ENCODE measurements at places on chromosomes 12 and 14.

DNA sequence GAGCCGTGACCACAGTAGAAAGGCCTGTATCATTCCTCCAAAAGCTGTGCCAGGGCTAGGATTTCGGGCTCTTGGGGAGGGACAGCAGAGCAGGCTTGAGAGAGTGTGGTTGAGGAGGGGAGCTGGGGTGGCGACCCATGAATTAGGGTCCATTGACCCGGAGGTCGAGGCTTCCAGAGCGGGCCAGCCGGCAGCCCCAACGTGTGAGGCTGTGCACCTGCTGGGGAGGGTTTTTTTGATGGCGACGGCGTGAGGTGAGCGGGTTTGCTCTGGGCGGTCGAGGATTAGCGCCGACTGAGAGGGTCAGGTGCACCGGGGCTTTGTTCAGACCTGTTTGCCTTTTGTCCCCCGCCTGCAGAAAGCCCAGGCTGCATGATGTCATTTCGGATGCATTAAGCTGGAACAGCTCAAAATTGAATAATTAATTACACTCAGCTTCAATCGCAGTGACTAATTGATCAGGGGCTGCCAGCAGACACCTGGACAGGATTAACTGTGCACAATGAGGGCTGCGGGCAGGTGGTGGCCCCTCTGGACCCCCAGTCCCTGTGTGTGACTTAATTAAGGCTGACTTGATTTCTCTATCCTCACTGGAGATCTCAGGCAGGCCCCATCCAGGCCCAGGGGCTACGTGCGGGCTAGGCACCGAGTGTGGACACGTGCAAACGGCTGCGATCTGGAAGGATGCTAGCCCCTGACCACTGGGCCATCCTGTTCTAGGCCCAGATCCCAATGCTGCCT lies 42.1 kb upstream of the MEG3 start:
- DNase-seq, result no peak

- no peak for DNase-seq
Measured at GRCh38 chr14:99264691-99265450, 7.1 kb downstream of the BCL11B start.

GRCh38 chr14:82667006-82667405 lies 1133.4 kb upstream of the SEL1L start:
- DNase-seq, result no peak

DNA sequence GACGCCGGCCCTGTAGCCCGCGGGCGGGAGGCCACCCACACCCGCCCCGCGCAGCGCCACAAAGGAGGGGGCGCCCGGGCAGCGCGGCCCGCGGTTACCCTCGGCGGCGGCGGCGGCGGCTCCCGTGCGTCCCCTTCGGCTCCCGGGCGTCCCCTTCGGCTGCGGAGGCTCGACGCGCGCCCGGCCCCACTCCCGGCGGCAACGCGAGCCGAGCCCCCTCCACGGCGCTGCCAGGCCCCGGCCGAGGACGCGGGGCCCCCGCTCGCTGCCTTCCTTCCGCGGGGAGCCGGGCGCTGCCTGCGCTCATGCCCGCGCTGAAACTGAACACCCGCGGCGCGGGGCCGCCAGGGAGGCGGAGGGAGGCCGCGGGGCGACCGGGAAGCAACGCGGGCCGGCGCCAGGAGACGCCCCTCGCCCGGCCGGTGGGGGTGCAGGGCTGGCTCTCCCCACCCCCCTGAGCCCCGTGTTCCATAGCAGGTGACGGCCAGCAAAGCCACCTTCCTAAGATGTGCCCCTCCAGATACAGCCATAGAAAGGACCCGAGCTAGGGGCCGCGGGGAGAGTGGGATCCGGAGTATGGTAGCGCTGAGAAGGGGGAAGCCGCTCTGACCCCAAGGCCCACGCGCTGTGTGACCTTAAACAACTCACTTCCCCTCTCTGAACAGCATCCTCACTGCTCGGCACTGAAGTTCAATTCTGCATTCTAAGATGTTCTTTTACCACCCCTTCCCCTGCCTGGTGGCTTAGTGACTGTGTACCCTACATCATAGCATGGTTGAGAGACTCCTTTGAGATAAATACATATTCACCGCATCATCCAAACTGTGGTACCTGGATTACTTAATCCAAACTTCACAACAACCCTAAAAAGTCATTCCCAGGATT lies 42.8 kb downstream of the KDM2B start:
- DNase-seq, result no peak

DNA sequence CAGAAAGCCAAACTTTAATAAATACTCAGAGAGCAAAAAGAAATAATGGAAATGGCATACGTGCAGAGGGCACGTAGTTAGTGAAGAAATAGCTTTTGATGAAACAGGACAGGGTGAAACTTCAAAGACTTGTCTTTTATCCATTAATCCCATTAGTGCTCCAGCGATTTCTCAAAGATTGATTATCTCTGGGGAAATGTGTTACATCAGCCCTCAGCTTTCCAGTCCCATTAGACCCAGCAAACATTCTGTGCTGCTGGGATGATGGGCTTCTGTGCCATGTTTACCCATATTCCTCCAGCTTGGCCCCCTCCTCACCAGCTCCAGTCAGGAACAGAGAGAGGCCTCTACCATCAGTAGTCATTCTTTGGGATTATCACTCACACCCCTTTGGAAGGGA lies 113.1 kb downstream of the CACNA1C start:
- no peak for DNase-seq

DNA sequence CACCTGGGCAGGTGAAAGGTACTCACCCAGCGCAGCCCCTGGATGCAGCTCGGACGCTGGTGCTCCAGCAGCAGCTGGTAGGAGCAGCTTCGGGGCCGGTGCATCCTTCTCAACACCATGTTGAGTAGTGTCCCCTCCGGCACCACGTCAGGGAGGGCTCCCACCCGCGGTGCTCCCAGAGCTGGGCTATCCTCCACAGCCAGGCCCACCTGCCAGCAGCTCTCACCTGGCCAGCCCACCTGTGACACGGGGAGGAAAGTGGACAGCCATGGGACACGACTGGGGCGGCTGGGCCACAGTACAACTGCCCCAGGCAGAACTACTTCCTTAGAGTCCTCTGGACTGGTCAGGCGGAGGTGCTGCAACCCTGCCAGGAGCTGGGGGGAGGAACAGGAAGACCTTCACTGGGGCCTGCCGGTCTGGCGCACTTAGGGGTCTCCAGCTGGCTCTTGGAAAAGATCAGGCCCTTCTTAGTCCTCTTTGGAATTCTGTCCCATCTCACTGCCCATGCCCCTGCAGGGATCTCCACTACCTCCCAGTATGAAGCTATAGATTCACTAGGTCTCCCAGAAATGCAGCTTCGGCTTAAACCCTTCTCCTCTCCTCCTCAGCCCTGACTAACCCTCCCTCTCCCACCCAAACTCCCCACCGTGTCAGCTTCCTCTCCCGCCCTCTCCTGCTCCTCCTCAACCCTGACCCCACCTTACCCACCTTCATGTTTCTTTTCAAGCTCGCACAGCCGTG lies 668 bp downstream of the RAPGEF3 start:
- DNase-seq, result no peak

DNA sequence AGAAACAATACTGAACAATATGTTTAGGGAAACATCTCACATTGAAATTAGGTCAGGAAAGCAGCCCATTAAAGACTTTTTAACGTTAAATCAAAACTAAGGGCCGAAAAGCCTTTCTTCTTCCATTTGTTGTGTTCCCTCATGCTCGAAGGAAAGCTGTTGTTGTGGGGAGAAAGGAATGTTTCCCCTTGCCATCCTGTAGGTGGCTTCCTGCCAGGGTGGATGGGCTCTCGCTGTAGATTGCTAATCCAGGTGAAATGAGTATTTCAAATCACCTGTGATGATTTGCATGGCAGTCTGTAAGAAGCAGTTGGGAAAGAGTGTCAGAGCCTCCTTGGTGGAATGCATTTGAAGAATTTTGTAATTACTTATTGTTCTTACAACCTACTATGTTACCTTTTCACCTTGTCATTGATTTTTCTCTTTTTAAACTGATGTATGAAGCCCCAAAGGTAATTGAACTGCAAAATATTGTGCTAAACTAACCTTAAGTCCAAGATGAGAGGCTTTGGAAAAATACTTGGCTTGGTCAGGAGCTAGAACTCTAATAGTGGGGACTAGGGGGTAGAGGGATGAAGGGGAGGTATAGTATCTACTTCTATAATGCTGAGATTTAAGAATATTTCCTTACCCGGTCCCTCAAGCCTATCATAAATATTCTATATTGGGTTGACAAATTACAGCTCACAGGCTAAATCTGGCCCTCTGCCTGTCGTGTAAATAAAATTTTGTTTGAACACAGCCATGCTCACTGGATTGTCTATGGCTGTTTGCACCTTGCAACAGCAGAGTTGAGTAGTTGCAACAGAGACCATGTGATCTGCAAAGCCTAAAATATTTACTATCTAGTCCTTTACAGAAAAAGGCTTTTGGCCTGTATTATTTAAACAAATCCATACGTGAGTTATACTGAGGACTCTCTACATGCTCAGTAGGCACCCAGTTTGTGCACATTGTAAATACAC lies 7.7 kb upstream of the DCP1B start:
- no peak for DNase-seq

Measured in putamen (tissue), 1 donor.